Stomach (tissue), 19 donors: ENCODE measurements at places on chromosomes 11 and 22. TPM values are rescaled to one million over a fixed set of nuclear protein-coding genes. Genes with fewer than 3 reads are reported as not detected.

- no peak for DNase-seq
- H3K27me3 ChIP-seq: no peaks in the 10 kb centered on the region
- H3K36me3 ChIP-seq: peaks cover 5% of the 10 kb centered on the region
- H3K27ac ChIP-seq: no peak overlapping the region
Measured at GRCh38 chr22:19422440-19423301, 8.9 kb downstream of the HIRA start.

The LIF gene
- not detected for total RNA-seq

DNA sequence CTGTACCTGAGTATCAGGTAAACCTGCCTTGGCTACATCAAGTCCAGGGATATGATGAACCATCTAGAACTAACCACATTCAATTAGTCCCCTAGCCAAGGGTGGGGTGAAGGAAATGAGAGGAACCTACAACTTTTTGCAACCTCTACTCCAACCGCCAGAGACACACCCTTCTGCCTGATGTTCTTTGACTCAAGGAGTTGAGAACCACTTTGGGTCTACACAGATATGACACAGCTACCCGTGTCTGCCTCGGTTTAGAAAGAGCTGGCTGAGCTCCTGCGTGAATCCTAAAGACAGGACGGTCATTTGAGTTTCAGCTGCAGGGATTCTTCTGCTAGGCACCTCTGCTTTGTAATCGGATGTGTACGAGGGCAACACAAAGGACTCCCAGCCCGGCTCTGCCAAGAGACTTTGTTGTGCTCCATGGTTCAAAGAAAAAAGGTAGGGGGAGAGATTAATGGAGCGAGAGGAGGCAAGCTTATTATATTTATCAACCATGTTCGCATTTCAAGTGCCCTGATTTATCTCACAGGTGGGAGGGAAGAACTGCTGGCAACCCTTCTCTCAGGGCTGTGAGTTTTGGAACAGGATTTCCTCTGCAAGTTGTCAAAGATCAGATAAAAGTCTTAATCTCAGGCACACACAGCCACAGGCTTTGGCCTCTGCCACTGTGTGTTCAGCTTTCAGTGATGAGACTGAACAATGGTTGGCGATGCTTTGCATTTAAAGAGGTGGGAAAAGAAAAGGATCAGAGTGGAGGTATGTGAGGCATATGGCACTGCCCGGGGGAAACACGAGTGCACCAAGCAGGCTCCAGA lies 35.1 kb downstream of the FLI1 start:
- no peak overlapping the region for H3K27ac ChIP-seq
- no peaks in the 10 kb centered on the region for H3K27me3 ChIP-seq
- H3K4me1 ChIP-seq: peaks cover 37% of the 10 kb centered on the region
- no peak overlapping the region for H3K4me3 ChIP-seq

- peak; percentile 46 for DNase-seq
- H3K27ac ChIP-seq: no peak overlapping the region
- H3K4me3 ChIP-seq: no peak overlapping the region
- no peaks in the 10 kb centered on the region for H3K36me3 ChIP-seq
- no peaks in the 10 kb centered on the region for H3K4me1 ChIP-seq
Measured at GRCh38 chr11:76267556-76267955, 61.3 kb upstream of the WNT11 start.

The ARHGAP8 gene
- total RNA-seq: 63.4 TPM

DNA sequence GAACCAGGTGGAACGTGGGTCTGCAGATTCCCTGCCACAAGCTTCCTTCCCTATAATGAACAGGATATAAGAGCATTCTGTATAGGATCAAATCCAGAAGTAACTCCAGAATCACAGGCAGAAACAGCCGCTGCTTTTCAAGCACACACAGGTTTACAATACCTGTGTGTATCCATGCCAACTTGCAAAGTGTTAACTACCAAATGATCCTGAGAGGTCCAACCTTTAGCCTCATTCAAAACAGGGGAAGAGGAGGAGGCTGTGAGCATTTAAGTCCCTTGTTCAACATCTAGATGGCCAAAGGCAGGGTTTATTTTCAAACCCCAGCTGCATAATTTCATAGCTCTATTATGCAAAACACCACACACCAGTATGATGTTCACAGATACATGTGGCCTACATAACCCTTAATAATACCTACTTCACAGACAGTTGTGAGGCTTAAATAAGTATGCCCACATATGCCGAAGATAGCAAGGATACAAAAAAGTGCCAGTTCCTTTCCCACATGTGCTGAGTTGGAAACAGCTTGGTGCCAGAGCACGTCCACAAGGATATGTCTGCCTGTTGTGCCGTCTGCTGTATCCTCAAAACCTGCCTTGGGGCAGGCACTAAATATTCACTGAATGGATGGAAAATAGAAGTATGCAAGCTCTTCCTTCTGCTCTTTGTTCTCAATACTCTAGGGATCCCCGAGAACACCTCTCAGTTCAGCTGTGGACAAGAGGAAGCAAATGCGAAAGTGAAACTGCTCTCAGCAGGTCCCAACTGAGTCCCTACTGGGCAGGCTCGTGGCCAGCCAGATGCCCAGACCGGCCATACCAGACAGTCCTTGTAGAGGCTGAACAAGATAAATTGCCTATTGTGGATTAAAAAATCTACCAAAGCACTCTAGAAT lies 66.8 kb downstream of the LARGE1 start:
- H3K4me3 ChIP-seq: peak overlapping the region; percentile 50
- no peaks in the 10 kb centered on the region for H3K36me3 ChIP-seq
- H3K27ac ChIP-seq: peak overlapping the region; percentile 80
- DNase-seq: peak; percentile 85

The SAA1 gene
- total RNA-seq: 2.7 TPM
